ENCODE measurements at places on chromosomes 6 and 20. TPM values are rescaled to one million over a fixed set of nuclear protein-coding genes. Genes with fewer than 3 reads are reported as not detected.

- H3K4me3 ChIP-seq, result peak overlapping the region; percentile 97
- DNase-seq, result no peak
- H3K27ac ChIP-seq, result no peak overlapping the region
- H3K27me3 ChIP-seq, result peaks cover 2% of the 10 kb centered on the region
Observed at GRCh38 chr6:33324125-33324524, 6.6 kb upstream of the ZBTB22 start.

GRCh38 chr6:100465701-100466409 is 1.1 kb upstream of the SIM1 start:
- no peak overlapping the region for H3K4me3 ChIP-seq
- H3K36me3 ChIP-seq, result no peaks in the 10 kb centered on the region
- no peak for DNase-seq
- H3K4me1 ChIP-seq, result peaks cover 12% of the 10 kb centered on the region
- peak overlapping the region; percentile 67 for H3K27ac ChIP-seq

DNA sequence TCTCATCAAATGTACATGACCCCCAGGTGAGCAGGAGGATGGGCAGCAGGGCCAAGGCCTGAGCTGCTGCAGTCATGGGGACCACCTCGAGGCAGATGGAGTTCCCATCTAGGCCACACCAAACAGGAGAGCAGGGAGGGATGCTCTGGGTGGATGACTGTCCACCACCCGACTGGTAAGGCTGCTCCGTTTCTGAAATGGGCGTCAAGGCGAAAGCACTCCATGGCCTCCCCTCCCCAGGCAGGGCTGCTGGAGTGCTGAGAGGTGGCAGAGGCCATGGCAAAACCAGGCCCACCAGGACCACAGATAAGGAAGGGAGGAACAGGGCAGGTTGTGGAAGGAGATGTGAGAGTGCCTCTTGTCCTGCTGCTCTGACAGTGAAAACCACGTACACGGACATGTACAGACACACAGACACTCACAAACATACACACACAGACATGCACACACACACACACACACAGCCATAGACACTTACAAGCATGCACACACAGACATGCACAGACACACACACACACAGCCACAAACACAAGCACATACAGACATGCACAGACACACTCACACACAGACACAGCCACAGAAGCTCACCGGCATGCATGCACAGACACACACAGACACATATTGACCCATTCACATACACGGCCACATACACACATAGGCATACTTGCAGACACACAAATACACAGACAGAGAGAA is 93.2 kb downstream of the PSMG4 start:
- H3K27ac ChIP-seq, result no peak overlapping the region
- H3K4me3 ChIP-seq, result no peak overlapping the region
- H3K27me3 ChIP-seq, result peaks cover 18% of the 10 kb centered on the region
- no peaks in the 10 kb centered on the region for H3K36me3 ChIP-seq
- H3K4me1 ChIP-seq, result peaks cover 4% of the 10 kb centered on the region

GRCh38 chr6:134426623-134427022 is 108.7 kb upstream of the SGK1 start:
- peaks cover 36% of the 10 kb centered on the region for H3K4me1 ChIP-seq
- H3K36me3 ChIP-seq, result peaks cover 8% of the 10 kb centered on the region
- no peaks in the 10 kb centered on the region for H3K27me3 ChIP-seq
- H3K4me3 ChIP-seq, result no peak overlapping the region

The SLC26A8 gene
- not detected for total RNA-seq

The DSP gene
- total RNA-seq, result not detected

The DUSP15 gene
- total RNA-seq, result not detected

The CALHM6 gene
- total RNA-seq, result 29.2 TPM

The SIGLEC1 gene
- not detected for total RNA-seq
